HCT116 (cell line): ENCODE measurements at places on chromosomes 1 and 21. TPM values are rescaled to one million over a fixed set of nuclear protein-coding genes. Genes with fewer than 3 reads are reported as not detected.

The SPRR3 gene
- not detected for total RNA-seq

The CD34 gene
- total RNA-seq: 0.07 TPM

The FAM151A gene
- not detected for total RNA-seq

The FALEC gene
- 0.59 TPM for total RNA-seq

The ENO1 gene
- 2,334 TPM for total RNA-seq

The ZNF695 gene
- 14.9 TPM for total RNA-seq

The SYTL1 gene
- total RNA-seq: 75.9 TPM

GRCh38 chr1:101388904-101389546 is 152.2 kb downstream of the S1PR1 start:
- no peak for DNase-seq

DNA sequence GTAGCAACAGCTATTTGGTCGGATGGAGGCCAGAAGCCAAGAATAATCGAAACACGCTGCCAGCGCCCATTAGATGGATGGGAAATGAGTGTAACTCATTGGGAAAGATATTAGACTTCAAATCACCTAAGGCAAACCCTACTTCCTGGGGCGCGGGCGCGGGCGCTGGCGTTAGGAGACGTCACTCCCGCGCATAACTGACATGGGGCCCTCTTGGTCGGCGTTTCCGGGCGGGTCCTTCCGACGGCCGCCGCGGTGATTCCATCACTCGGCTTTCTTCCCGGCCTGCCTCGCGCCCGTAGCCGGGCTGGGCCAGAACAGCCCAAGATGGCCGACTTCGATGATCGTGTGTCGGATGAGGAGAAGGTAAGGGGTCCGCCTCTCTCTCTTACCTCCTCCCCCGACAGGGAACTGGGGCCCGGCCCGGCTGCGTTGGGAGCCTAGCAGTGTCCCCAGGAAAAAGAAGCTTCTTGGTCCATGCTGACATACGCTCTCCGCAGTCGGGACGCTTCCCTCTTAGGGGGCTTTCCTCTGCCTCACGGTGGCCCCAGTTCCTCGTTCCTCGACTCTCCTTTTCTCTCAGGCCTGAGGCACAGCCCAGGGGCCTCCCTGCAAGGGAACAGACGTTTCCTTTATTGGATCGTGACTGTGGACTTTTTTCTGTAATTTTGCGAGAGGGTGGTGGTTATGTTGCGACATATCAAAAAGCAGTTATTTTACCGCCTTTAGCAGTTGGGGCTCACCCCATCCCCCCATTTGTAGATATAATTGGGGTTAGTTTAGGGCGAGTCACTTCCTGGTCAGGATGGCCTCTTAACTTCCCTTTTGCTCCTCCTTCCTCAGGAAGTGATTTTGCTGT is at the start of gene CAPZA1:
Gene CAPZA1, plus strand, starts transcription at position 315 of the 859 bp plus-strand sequence. Its CDS starts 13 bp downstream, at position 328.
- DNase-seq: peak; percentile 79

DNA sequence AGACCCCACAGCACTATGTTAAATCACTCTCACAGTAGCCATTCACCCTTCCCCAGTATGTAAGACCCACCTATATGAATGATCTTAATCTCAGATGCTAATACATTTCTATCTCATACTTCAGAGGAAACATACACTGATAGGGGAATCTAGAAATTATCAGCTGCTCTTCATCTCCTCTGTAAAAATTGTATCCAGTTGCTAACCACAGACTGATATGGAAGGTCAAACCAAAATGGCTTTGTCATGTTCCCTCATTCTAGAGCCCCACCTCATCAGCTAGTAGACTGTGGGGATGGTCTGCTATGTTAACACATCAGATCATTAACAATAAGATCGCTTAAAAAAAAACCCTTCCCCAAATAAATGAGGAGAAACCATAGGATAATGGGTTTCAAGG is 71.7 kb downstream of the UBR4 start:
- DNase-seq: no peak

GRCh38 chr21:14767192-14767852 is 221.2 kb upstream of the SAMSN1 start:
- no peak for DNase-seq

DNA sequence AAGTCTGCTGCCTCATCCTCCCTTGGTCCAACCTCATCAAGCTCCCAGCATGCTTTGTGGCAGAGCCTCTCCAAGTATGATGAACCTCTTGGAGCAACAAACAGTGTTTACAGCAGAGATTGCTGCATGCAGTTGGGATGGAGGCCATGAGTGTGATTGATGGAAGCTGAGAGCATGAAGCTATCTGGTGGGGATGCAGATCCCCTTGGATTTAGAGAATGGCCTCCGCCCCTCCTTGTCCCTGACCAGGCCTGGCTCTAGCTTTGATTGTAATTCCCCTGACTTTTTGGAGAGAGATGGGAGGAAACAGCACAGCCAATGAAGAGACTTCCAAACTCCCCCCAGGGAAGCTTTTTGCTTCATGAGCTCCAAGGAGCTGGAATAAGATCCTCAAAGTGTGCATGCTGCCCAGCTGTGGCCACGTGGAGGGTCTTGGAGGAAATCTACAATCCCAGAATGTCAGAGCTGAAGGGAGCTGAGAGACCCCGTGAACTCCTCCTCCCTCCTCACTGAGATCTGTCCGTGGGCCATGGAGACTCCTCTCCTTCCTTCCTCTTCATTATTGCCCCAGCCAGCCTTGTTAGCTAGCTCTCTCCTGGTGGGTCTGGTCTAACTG is 165.3 kb upstream of the USP24 start:
- no peak for DNase-seq

DNA sequence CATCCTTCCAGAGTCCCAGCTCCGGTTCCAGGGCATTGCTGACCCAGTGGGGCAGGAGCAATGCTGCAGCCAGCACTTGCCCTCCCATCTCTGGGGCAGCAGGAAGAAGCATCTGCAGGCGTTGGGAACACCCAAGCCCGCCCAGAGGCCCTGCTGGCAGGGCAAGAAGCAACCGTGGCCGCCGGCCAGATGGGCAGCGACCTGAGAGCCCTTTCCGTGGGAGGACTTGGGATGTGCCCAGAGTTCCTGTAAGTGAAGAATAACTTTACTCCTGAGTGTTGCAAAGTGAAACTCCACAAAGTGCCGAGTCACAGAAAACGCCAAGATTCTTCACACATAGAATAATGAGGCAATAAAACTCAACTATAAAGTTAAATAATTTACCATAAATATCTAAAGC is 46.0 kb downstream of the GRIK3 start:
- DNase-seq: no peak

DNA sequence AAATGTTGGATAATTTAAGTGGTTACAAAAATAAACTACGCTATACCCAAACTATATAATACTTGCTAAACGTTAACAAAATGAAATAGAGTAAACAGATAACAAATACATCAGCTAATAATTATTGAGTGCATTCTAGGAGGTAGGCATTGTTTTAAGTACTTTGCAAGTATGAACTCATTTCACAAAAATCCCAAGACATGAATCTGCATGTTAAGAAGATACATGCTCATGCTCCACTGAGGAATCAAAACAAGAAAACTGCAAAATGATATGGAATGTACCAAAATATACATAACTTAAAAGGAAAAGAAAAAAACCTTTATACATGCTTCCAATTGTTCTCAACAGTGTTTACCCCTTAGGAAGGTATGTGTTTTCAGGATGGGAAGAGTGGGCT is 2.5 kb downstream of the FRRS1 start:
- DNase-seq: no peak

DNA sequence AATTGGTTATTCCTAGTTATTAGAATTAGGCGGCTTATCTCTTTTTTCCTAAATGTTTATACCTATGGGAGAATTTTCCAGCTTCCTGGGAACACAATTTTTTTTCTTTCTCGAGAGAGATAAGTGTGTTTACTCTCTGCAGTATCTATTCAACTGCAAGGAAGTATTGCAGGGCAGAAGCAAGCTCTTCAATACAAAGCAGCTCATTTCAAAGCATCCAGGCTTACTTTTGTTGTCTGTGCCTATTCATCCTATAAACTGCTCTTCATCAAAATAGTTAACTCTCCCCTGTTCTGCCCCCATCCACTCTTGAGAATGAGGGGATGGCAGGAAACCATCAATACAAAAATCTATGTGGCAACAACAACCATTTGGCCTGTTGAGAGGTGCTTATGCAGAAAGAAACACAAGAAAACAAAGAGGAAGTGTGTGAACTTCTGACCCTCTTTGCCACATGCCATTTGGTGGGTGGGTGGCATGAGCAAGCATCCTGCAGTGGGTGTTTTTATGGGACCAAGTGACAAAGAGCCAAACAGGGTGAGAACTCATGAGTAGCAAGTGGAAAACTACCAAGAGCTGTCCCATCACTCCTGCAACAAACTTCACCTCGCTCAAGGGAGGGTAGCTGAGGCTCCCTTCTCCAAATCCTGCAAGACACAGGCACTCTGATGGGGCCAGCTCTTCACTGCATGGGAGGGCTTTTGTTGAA is 50.6 kb upstream of the MRPS6 start:
- no peak for DNase-seq

DNA sequence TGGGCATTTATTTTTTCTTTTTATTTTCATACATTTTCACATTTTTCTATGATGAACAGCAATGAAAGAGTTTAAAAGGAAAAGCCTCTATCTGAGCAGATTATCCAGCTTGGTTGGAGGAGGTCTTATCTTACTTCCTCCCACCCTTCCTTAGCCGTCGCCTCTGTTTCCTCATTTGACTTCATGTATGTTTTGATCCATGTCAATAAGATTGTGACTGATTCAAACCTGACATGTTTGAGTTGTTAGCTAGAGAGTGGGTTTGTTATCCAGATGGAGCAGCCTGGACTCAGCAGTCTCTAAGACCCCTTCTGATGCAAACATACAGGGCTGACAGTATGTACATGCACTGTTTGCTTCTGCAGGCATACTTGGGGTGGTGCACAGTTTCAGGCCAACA is 31.2 kb downstream of the MACO1 start:
- no peak for DNase-seq

GRCh38 chr21:36554411-36555157 is 74.7 kb upstream of the CLDN14 start:
- no peak for DNase-seq

DNA sequence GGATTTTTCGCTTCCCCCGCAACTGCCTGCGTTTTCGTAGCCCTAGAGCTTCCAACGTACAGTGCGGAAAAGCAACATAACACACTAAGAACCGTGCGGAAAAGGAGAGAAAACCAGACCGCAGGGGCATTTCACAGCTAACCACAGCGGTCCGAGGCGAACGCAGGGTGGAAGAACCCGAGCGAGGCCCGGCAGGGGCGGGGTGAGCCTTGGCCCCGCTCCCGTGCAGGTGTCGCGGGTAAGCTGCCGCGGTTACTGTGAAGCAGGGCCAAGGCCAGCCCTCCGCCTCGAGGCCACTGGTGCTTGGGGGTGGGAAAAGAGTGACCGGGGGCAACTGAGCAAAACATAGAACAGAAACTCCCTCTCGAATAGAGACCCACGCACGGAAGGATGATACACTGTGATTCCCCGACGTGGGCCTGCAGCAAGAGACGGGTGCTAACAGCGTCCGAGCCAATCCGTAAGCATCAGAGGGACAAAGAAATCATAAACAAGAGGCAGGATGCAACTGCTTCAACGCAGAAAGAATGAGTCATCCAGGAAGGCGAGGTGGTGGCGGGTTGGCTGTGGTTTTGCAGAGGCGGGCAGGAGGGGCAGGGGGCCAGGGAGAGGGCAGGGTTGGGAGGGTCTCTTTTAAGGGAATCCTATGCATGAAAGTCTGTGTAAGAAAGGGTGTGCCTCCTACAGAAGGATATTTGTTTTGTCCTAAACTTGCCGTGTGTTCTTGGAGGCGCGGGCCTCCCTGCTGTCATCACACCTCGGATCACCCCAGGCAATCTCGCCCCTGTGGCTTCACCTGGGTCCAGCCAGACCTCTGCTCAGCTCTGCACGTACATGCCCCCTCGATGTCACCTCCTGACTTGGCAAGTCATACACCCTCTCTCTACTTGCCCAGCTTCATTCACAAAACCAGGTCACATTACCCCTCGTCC is 7.3 kb downstream of the GNG4 start:
- peak; percentile 58 for DNase-seq

- DNase-seq: no peak
These were observed 1.2 kb downstream of the LBR start for GRCh38 chr1:225426395-225427234.

DNA sequence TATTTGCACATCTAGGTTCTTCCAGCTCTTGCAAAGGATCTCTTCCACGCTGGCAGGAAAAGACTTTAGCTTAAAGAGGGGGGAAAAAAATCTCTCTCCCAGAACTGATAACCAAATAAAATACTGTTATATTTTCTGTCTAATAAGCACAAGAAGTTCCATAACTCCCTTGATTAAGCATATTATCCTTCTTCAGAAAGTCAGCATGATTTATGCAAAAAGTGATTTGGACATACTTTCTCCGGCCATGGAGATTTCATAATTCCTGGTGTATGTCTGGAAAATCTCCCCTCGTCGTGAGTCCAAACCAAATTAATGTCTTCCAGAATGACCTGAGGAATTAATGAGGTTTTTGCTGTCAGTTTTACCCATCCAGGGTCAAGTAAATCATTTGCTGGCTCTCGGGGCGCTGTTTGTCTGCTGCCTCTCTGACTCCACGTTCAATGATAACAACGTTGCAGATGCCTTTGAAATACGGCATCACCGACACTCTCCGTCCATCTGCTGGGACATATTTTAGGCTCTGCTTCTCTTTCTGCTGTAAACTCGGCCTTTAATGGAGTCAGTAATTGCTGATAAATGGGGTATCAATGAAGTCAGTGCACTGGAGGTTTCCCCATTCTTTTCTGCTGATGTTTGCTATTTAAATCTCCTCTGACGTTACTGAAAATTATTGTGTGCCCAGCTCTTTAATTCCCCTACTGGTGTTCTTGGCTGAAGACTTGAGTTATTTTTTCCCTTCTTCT is 112.9 kb downstream of the HLX start:
- DNase-seq: no peak

DNA sequence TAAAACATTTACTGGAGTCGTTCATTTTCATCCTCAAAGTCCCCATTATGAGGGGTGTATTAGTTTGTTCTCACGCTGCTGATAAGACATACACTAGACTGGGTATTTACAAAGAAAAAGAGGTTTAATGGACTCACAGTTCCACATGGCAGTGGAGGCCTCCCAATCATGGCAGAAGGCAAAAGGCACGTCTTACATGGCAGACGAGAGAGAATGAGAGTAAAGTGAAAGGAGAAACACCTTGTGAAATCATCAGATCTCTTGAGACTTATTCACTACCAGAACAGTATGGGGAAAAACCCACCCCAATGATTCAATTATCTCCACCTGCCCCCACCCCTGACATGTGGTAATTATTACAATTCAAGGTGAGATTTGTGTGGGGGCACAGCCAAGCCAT is 830.4 kb upstream of the RGS18 start:
- no peak for DNase-seq
